Chondrocyte (in vitro differentiated cells): ENCODE measurements at places on chromosomes 12 and 14. TPM values are rescaled to one million over a fixed set of nuclear protein-coding genes. Genes with fewer than 3 reads are reported as not detected.

DNA sequence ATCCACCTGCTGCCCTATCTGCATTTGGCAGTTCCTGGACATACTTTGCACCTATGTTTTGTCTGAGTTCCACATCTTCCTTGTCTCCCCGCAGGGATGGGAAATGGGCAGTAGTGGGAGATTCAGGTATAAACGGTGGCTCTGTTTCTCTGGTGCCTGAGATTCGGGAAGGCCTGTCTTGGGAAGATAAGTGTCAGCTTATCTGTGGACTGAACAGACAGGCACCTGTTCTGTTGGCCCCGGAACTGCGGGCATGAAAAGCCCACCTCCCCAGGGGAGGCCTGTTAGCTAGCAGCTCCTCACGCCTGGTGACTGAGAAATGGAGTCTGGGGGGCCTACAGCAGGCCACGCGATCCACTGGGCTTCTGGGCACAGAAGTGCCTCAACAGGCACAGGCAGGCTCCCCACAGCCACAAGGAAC lies 5.8 kb downstream of the PHB2 start:
- H3K36me3 ChIP-seq: peaks cover 14% of the 10 kb centered on the region
- H3K27me3 ChIP-seq: no peaks in the 10 kb centered on the region
- peak overlapping the region; percentile 74 for H3K27ac ChIP-seq
- DNase-seq: no peak

DNA sequence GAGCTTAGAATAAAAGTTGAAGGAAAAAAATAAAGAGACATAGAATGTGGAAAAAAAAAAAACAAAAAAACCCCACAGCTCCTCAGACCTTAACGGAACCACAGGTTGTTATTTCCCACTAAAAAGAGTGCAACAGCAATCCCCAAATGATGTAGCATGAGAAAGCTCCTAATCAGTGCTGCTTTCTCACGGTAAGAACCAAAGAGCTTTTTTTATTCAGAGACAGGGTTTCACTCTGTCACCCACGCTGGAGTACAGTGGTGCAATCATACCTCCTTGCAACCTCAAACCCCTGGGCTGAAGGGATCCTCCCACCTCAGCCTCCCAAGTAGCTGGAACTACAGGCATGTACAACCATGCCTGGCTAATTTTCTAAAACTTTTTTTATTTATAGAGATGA lies 13.3 kb downstream of the NDUFA12 start:
- no peak overlapping the region for H3K4me3 ChIP-seq
- peaks cover 14% of the 10 kb centered on the region for H3K36me3 ChIP-seq
- no peak for DNase-seq

The SERPINA9 gene
- total RNA-seq: not detected in 3 replicates

- no peak overlapping the region for H3K4me3 ChIP-seq
- no peak overlapping the region for H3K27ac ChIP-seq
- DNase-seq: no peak
- peaks cover 40% of the 10 kb centered on the region for H3K27me3 ChIP-seq
- H3K36me3 ChIP-seq: no peaks in the 10 kb centered on the region
Measured at GRCh38 chr12:40688085-40688725, 4.0 kb upstream of the CNTN1 start.

GRCh38 chr14:98834119-98834518 lies 437.9 kb downstream of the BCL11B start:
- H3K4me3 ChIP-seq: no peak overlapping the region
- H3K36me3 ChIP-seq: no peaks in the 10 kb centered on the region
- no peak for DNase-seq
- peaks cover 5% of the 10 kb centered on the region for H3K27me3 ChIP-seq
- no peak overlapping the region for H3K27ac ChIP-seq
- no peaks in the 10 kb centered on the region for H3K4me1 ChIP-seq

DNA sequence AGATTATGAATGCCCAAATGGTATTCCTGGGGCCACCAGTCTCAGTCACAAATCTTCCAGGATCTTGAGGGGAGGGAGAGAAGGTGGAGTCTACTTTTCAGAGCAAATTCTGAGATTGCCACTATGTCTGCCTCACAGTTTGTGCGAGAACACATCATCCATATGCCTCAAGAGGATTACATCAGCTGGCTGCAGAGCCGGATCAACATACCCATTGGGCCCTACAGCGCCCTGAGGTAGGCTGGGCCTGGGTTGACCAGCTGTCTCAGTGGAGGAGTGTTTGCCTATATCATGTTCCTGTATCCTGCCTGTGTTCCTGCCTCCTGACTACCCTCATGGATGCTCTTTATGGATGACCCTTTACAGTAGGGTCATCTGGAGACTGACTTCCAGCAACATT lies 53.1 kb upstream of the TMEM233 start:
- no peak overlapping the region for H3K27ac ChIP-seq
- DNase-seq: no peak
- H3K4me1 ChIP-seq: no peaks in the 10 kb centered on the region
- no peak overlapping the region for H3K4me3 ChIP-seq
- no peaks in the 10 kb centered on the region for H3K36me3 ChIP-seq
- peaks cover 14% of the 10 kb centered on the region for H3K27me3 ChIP-seq

DNA sequence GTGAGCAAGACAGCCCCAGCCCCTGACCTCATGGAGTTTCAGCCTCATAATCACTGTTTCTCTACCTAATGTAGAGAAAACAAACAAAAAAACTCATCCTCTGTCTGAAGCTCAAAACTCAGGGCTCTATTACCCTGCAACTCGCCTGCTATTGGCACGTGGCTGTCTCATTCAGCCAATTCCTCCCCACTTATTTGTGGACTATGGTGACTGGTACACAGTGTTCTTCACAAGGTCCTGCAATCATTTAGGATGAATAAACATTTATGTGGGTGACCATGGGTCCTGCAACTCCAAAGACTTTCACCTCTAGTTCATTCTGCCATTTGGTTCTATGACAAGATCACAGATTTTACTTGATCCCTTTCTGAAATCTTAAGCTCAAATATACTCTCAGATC lies 4.7 kb downstream of the PPP2R3C start:
- no peak overlapping the region for H3K4me3 ChIP-seq
- H3K36me3 ChIP-seq: peaks cover 22% of the 10 kb centered on the region
- H3K27ac ChIP-seq: peak overlapping the region; percentile 28
- DNase-seq: no peak

GRCh38 chr14:75514673-75515628 lies 7.3 kb upstream of the BATF start:
- H3K27me3 ChIP-seq: peaks cover 27% of the 10 kb centered on the region
- no peak for DNase-seq
- peak overlapping the region; percentile 47 for H3K4me3 ChIP-seq
- no peak overlapping the region for H3K27ac ChIP-seq
- peaks cover 8% of the 10 kb centered on the region for H3K36me3 ChIP-seq

- H3K36me3 ChIP-seq: no peaks in the 10 kb centered on the region
- H3K4me3 ChIP-seq: no peak overlapping the region
- H3K4me1 ChIP-seq: peaks cover 58% of the 10 kb centered on the region
- peak overlapping the region; percentile 91 for H3K27ac ChIP-seq
- H3K27me3 ChIP-seq: no peaks in the 10 kb centered on the region
Measured at GRCh38 chr12:571795-572531, 91.3 kb downstream of the NINJ2 start.

GRCh38 chr12:119258556-119258955 lies 76.0 kb upstream of the CCDC60 start:
- DNase-seq: no peak
- no peak overlapping the region for H3K27ac ChIP-seq
- no peaks in the 10 kb centered on the region for H3K4me1 ChIP-seq
- no peaks in the 10 kb centered on the region for H3K36me3 ChIP-seq

DNA sequence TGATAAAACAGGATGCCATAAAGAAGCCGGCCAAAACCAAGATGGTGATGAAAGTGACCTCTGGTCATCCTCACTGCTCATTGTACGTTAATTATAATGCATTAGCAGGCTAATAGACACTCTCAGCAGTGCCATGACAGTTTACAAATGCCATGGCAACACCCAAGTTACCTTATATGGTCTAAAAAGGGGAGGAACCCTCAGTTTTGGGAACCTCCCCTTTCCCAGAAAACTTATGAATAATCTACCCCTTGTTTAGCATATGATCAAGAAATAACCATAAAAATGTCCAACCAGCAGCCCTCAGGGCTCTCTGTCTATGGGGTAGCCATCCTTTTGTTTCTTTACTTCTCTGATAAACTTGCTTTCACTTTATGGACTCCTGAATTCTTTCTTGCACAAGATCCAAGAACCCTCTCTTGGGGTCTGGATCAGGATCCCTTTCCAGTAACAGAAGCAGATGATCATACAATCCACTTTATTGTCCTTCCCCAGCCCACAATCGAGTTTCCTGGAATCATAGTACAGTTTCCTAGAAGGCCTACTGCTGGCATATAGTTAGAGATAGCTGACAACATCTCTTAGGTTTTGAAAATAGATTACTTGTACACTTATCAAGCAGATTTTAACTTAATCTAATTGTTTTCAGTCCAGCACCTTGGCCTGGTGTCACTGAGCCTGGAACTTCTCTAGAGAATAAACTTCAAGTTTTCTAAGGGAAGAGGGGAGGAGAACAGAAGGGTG lies 266.7 kb upstream of the HMGA2 start:
- no peak for DNase-seq
- H3K27me3 ChIP-seq: no peaks in the 10 kb centered on the region
- no peak overlapping the region for H3K4me3 ChIP-seq
- no peaks in the 10 kb centered on the region for H3K36me3 ChIP-seq
- H3K27ac ChIP-seq: no peak overlapping the region
- H3K4me1 ChIP-seq: peaks cover 37% of the 10 kb centered on the region

DNA sequence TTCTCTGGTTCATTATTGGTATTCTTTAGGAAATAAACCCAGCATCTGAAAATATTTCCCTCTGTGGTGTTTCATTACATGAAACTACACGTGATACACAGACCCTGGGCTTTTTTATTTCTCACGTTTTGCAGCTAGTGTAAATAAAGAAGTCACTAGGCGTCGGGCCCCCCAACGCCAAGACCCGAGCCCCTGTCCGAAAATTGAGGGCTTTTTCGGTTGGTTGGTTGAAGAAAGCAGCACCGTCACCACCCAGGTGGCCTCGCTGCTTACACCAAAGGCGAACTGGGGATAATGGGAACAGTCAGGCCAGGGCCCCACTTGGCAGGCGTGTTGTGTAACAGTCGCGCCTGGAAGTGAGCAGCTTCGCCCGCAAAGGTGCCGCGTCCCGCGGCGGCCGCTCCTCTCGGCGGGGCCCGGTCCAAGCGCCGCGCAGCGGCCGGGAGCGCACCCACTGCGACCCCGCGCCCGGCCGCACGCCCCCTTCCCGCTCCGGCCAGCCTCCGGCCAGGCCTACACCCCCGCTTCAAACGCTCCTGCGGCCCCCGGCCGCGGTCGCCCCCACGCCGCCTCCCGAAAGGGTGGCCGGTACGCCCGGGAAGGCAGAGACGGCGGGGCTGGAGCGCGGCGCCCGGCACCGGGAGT lies 1.2 kb downstream of the DUSP16 start:
- no peak for DNase-seq
- H3K4me3 ChIP-seq: peak overlapping the region; percentile 88

- H3K27ac ChIP-seq: peak overlapping the region; percentile 70
- peaks cover 17% of the 10 kb centered on the region for H3K4me1 ChIP-seq
- H3K27me3 ChIP-seq: no peaks in the 10 kb centered on the region
- peaks cover 5% of the 10 kb centered on the region for H3K36me3 ChIP-seq
- no peak for DNase-seq
- peak overlapping the region; percentile 8 for H3K4me3 ChIP-seq
Measured at GRCh38 chr12:22687361-22688076, 62.5 kb downstream of the ETNK1 start.

DNA sequence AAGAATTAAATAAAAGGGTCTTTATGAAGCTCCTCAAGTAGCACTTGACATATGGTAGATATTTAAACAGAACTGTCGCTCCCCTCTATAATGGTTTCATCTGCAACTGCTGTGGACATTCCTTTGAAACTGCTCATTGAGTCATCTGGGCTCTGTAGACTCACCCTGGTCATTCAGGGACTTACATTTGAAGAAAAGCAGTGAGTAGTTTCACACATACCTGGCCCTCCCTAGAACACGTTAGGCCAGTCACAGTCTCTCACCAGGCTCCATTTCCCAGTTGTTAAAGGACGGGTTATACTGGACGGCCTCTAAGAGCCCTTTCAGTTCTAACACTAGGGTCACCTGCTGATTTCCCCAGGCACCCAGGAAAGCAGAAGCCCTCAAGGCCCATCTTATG lies 217.0 kb downstream of the BCL11B start:
- peaks cover 3% of the 10 kb centered on the region for H3K27me3 ChIP-seq
- H3K4me3 ChIP-seq: no peak overlapping the region
- peaks cover 3% of the 10 kb centered on the region for H3K4me1 ChIP-seq
- DNase-seq: no peak
- H3K36me3 ChIP-seq: peaks cover 4% of the 10 kb centered on the region

The P2RX7 gene
- 0.39 to 1.00 TPM (median 0.47 TPM) in 3 replicates for total RNA-seq

DNA sequence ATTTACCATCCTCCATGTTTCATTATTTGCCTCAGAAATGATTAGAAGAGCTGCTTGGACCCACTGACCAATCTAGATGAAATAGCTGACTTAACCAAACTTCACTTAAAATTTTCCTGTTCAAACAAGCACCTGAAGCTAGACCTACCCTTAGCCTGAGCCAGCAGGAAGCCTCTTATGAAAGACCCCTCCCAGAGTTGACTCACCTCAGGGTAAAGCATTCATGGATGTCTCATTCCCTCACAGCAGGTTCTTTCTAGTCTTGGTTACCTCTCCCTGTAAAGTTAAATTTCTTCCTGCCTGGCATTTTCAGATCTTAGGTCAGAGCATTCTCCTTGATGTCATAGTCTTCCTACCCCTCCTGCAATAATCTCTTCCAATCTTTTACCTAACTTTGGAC lies 1209.8 kb downstream of the FLRT2 start:
- no peaks in the 10 kb centered on the region for H3K36me3 ChIP-seq
- no peaks in the 10 kb centered on the region for H3K4me1 ChIP-seq
- DNase-seq: no peak
- H3K27ac ChIP-seq: no peak overlapping the region
- H3K27me3 ChIP-seq: no peaks in the 10 kb centered on the region
- H3K4me3 ChIP-seq: no peak overlapping the region

DNA sequence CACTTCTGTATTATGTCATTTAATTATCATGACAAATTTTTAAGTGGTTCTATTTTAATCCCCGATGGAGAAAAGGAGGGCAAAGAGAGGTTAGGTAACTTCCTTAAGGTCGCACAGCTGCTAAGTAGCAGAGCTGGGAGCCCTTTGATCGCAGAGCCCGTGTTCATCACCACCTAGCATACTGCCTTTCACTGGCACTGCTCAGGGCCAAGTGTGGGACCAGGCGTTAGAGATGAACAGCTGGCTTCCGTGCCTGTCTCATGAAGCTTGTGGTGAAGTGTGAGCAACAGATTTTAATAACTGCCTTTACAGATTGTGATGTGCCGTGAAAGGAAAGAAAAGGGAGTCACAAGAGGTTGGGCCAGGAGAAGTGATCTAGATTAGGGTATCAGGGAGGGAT lies 273.6 kb downstream of the AKAP6 start:
- no peak overlapping the region for H3K4me3 ChIP-seq
- H3K27ac ChIP-seq: no peak overlapping the region
- no peaks in the 10 kb centered on the region for H3K27me3 ChIP-seq
- no peaks in the 10 kb centered on the region for H3K36me3 ChIP-seq

The VRTN gene
- total RNA-seq: not detected in 3 replicates

- no peaks in the 10 kb centered on the region for H3K27me3 ChIP-seq
- H3K36me3 ChIP-seq: no peaks in the 10 kb centered on the region
- peaks cover 6% of the 10 kb centered on the region for H3K4me1 ChIP-seq
- H3K4me3 ChIP-seq: no peak overlapping the region
Measured at GRCh38 chr14:34338056-34338455, 124.0 kb downstream of the SPTSSA start.

GRCh38 chr12:123270214-123271000 lies 1.2 kb downstream of the CDK2AP1 start:
- H3K27me3 ChIP-seq: no peaks in the 10 kb centered on the region
- peak overlapping the region; percentile 98 for H3K27ac ChIP-seq
- peak; percentile 82 for DNase-seq
- peaks cover 35% of the 10 kb centered on the region for H3K4me1 ChIP-seq

- no peak overlapping the region for H3K27ac ChIP-seq
- no peak overlapping the region for H3K4me3 ChIP-seq
- no peaks in the 10 kb centered on the region for H3K27me3 ChIP-seq
Measured at GRCh38 chr12:70691018-70691672, 53.9 kb upstream of the PTPRB start.

The GLS2 gene
- 0.25 to 0.54 TPM in 2 of 3 replicates, not detected in the other for total RNA-seq
